KG1 (cell line): ENCODE measurements at places on chromosomes 1 and 21.

DNA sequence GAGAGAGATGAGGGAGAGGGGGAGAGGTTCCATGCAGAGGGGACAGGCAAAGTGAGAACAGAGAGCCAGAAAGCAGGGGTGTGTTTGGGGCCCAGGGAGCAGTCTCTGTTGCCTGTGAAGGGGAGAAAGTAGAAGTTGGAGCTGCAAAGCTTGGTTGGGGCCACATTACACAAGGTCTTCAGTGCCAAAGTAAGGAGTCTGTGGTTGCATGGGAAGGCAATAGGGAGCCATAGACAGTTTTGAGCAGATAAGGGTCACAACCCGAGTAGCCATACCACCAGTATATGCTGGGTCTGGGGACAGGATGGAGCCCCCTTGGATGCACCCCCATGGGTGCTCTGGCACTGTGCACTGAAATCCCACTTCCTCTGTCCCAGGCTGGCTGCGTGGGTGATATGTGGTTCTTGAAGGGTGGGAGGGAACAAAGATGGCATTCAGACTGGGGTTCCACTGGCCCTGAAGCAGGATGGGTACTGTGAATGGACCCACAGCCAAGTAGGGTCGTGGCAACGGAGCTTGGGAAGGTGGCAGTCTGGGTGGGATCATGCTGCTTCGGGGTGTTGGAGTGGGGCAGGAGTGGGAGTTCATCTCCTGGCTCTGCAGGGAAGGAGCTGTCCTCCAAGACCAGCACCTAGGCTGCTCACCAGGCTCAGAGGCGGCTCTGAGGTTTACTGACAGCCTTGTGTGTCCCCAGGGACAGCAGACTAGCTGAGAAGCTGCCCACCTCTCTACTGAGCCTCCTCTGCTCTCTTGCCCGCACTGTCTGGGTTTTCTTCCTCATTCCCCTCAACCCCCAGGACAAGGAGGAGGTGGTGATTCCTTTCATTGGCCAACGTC, 12.1 kb downstream of the DRAXIN start:
- no peak for DNase-seq

DNA sequence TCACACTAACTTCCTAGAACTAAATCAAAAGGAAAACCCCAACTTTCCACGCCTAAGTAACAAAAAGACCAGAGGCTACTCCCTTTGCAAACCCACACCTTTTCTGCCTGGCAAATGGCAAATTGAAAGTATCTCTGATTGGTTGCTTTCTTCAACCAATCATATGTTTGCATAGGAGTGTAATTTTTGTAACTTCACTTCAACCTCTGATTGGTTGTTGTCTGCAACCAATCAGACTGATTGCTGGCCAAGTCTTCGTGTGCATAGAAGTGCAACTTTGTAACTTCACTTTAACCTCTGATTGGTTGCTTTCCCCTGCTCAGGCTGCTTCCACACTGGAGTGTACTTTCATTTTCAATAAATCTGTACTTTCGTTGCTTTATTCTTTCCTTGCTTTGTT, 36.9 kb upstream of the PADI2 start:
- no peak for DNase-seq

DNA sequence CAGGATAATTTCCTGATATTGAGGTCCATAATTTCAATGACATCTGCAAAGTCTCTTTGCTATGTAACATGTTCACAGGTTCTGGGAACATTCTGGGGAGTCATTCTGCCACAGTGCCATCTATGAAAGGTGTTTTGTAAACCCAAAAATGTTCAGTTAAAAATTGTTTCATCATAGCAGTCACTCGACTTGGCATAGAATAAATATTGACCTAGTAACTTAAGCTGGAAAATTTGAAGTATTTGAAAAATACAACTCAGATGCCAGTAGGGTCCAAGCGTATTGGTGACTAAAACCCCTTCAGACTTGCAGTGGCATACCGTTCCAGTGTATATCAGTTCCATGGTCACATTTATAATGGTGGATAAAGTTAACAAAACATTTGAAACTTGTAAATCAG, 6.8 kb downstream of the DESI2 start:
- DNase-seq: no peak

- no peak for DNase-seq
Observed at GRCh38 chr1:54335755-54336108, 70.5 kb downstream of the SSBP3 start.

- DNase-seq: no peak
Observed at GRCh38 chr1:116738673-116739370, 15.4 kb upstream of the CD2 start.

DNA sequence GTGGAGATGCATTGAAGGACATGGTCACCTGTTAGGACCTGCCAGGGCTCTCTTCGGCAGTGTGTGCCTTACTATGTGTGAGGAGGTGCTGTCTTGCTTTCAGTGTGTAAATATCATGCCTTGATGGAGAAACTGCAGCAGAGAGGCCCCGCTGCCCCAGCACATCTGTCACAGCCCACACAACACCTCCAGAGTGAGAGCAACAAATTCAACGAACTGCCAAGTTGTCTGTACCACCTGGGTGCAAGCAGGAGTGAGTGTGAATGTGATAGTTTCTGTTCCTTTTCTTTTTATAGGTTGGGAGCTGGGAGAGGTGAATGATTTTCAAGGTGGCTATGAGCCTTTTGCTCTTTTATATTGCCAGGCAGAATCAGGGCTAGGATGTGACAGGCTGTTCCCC, 114.6 kb upstream of the KIAA0040 start:
- no peak for DNase-seq

- DNase-seq: no peak
Observed at GRCh38 chr1:219039682-219040154, 134.0 kb upstream of the LYPLAL1 start.

DNA sequence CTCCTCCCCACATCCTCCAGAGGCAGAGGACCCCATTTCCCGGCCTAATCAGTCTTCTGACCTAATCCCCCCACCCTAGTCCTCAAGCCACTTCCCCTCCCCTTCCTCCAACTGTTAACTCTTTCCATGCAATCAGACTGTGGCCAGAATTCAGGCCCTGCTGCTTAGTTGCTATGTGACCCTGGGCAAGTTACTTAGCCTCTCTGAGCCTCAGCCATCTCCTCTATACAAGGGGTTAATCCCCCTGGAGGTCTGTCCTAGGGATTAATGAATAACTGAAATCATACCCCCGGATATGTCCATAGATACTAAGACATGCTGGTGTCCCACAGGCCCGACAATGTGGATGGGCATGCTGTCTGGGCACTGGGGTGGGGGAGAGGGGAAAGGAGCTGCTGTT, 18.3 kb downstream of the AHDC1 start:
- DNase-seq: no peak

GRCh38 chr1:56441601-56442000, 137.8 kb downstream of the PLPP3 start:
- DNase-seq: no peak

DNA sequence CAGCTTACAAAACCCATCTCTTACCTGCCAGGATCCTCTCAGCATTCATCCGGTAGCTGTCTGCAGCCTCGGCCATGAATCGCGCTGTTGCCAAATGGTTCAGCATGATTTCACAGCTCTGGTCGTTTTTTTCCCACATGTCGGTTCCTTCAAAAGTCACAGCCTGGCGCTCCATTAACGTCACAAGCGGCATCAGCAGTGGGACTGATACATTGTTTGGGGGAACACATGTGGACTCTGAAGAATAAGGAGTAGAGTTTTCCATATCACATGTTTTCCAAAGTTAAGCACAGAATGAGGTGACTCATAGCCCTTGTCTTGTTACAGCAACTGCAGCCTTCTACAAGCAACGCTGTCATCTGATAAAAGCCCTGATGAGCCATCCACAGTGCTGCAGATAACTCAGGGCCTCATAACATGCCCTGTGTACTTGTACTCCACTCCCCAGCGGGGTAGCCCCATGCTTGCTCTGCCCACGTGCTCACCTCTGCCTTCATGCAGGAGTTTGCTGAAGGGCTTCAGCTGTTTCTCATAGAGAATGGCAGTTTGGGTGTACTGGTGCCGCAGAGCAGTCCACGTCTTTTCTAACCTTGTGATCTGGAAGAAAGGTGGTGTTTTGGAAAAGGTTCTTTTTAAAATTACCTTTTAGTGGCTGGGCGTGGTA, 114.2 kb downstream of the BCAR3 start:
- no peak for DNase-seq

DNA sequence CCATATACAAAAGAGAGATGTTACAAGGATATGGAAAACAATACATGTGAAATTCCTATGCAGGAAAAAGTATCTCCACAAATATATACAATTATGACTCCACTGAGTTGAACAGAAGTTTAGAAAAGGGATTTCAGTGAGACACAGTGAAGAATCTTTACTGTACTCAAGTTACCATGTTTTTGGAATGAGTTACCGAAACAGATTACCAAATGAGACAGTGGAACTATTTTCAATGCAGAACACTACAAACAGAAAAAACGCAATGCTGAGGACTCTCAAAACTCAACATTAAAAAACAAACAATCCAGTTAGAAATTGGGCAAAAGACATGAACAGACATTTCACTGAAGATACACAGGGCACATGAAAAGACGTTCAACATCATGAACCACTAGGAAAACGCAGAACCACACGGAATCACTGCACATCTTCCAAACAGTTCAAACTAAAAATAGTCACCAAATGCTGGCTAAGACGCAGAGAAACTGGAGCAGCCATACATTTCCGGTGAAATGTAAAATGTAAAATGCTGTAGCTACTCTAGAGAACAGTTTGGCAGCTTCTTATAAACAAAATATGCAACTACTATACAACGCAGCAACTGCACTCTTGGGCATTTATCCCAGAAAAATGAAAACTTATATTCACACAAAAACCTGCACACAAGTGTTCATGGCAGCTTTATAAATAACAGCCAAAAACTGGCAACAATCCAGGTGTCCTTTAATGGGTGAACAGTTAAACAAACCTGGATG, 118.7 kb downstream of the UBR4 start:
- DNase-seq: no peak

DNA sequence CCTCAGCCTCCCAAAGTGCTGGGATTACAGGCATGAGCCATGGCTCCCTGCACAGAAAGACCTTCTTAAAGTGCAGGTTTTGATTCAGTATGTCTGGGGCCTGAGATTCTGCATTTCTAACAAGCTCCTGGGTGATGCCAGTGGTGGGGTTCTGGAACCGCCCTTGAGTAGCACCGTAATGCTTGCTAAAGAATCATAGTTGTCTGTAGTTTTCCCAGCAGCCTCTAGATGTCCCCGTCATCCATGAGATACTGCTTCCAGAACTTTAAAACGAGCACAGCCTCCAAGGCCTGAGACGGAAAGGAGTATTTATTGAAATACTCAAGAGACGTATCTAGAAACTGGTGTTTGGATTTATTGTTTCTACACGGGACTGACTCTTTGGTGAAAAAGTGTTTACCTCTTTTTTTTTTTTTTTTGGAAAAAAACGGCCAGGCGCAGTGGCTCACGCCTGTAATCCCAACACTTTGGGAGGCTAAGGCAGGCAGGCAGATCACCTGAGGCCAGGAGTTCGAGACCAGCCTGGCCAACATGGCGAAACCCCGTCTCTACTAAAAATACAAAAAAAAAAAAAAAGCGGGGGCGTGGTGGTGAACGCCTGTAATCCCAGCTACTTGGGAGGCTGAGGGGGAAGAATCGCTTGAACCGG, 2.6 kb upstream of the TOR3A start:
- DNase-seq: peak; percentile 4

- DNase-seq: no peak
Observed at GRCh38 chr1:40703316-40703715, 11.8 kb downstream of the NFYC start.

- no peak for DNase-seq
Observed at GRCh38 chr1:233982827-233983518, 78.5 kb downstream of the SLC35F3 start.

- peak; percentile 25 for DNase-seq
Observed at GRCh38 chr1:113140588-113141446, 67.8 kb downstream of the LRIG2 start.

- no peak for DNase-seq
Observed at GRCh38 chr1:10105484-10105883, 72.7 kb downstream of the UBE4B start.

DNA sequence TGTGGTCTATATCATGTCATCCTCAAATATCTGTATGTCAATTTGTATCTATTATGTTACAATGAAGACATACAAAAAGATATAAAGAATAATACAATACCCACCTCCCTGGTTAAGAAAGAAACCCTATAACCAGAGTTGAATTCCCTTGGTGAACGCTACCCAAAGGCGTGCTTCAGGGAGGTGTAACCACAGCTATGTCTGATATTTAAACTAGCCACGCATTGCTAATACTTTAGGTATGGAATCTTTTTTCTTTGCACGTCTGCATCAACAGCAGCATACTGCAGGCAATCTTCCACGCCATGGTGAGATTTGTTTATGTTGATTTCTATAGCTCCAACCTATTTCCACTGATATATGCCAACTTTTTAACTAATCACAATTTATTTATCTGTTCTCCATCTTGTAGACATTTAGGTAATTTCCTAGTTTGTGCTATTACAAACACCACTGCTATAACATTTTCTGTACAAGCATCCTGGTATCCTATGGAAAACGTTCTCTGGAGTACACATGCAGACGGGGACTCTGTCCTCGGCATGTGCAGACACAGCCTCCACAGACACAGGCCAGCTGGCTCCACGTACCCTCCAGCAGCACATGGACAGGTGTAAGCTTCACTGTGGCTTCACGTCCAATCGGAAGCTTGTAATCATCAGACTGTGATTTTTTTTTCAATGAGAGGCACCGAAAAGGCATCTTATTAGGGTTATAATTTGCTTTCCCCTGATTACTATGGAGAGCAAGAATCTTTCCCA, 58.5 kb downstream of the HSF2BP start:
- DNase-seq: no peak

DNA sequence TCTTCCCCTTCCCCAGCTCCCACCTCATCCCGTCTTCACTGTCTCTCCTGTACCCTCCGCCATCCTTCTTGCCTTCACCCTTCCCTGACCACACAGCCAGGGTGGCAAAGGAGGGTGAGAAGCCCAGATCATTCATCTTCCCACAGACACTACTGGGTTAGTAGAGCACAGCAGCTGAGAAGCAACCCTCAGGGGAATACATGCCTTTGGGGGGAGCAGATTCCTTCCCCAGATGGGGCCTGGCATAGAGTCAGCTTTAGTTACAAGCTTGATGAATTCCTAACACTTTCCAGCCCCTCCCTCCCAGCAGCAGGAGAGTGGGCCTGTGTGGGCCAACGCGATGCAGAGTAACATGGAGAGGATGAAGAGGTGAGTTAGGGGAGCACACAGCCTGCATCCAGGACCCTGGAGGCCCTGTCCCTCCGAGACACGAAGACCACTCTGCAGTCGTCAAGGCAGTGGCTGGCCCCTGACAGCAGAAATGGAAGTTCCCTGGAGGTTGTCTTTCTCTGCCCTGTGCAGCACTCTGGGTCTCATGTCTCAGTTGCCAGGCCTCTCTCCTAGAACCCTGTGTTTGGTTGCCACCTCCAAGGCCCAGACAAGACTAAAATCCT, 8.8 kb upstream of the BTG2 start:
- DNase-seq: no peak
